Progenitor cell of endocrine pancreas (in vitro differentiated cells): ENCODE measurements at places on chromosomes 5 and 9.

DNA sequence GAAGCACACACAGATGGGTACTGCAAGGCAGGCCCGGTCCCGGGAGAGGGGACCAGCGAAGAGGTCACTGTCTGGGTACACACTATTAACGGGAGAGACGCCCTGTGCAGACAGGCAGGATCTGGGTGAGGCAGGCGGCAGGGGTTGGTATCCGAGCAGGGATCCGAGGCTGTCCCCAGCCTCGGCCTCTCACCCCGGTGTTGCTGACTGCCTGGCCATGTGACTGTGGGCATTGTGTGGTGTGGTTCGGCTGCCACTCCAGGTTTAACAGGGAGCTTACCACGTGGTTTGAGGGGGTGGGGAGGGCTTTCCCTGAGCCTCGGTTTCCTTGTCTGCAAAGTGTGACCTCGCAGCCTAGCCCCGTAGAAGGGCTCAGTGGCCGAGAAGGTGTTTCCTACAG, 11.1 kb upstream of the RALGDS start:
- DNase-seq: no peak
- peak overlapping the region; percentile 33 for H3K27ac ChIP-seq
- H3K27me3 ChIP-seq: no peaks in the 10 kb centered on the region
- no peak overlapping the region for H3K4me3 ChIP-seq
- H3K4me1 ChIP-seq: peaks cover 16% of the 10 kb centered on the region

- DNase-seq: no peak
- peak overlapping the region; percentile 51 for H3K4me3 ChIP-seq
- H3K27me3 ChIP-seq: no peaks in the 10 kb centered on the region
- H3K36me3 ChIP-seq: no peaks in the 10 kb centered on the region
- no peak overlapping the region for H3K27ac ChIP-seq
- H3K4me1 ChIP-seq: peaks cover 37% of the 10 kb centered on the region
These were observed 1.4 kb upstream of the DAB2 start for GRCh38 chr5:39426051-39426745.

GRCh38 chr9:35511453-35511852, 21.5 kb downstream of the RUSC2 start:
- H3K4me1 ChIP-seq: peaks cover 5% of the 10 kb centered on the region
- H3K4me3 ChIP-seq: no peak overlapping the region
- H3K27me3 ChIP-seq: no peaks in the 10 kb centered on the region
- H3K27ac ChIP-seq: no peak overlapping the region
- H3K36me3 ChIP-seq: no peaks in the 10 kb centered on the region

DNA sequence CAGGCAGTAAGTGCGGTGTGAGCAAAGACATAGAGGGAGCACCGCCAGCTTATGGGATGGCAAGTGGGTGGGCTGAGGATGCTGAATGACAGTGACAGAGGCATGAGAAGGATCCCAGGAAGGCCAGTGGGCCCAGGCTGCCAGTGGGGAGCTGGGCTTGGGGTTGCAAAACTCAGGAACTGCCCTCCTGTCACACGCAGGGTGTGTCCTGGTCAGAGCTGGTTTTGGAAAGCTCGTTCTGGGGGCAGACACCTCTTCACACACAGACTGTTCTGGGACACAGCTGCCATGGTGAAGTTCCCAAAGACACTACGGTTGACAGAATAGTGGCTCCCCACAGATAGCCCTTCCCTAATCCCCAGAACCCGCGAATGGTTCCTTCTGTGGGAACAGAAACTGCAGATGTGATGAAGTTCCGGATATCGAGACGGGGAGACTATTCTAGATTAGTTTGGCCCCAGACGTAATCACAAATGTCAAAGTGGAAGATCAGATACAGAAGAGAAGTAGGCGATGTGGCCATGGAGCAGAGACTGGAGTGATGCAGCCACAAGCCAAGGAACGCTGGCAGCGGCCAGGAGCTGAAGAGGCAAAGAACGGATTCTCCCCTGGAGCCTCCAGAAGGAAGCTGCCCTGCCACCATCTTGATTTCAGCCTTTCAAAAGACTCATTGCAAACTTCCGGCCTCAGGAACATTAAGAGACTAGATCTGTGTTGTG, 159.0 kb downstream of the COL23A1 start:
- DNase-seq: no peak
- H3K36me3 ChIP-seq: no peaks in the 10 kb centered on the region
- H3K27ac ChIP-seq: no peak overlapping the region
- H3K27me3 ChIP-seq: peaks cover 38% of the 10 kb centered on the region

GRCh38 chr5:2801577-2802525, 50.4 kb upstream of the IRX2 start:
- peak overlapping the region; percentile 62 for H3K27ac ChIP-seq
- H3K4me3 ChIP-seq: no peak overlapping the region
- no peaks in the 10 kb centered on the region for H3K36me3 ChIP-seq
- peaks cover 2% of the 10 kb centered on the region for H3K4me1 ChIP-seq
- H3K27me3 ChIP-seq: peaks cover 95% of the 10 kb centered on the region

GRCh38 chr5:94440015-94440414, 178.4 kb downstream of the KIAA0825 start:
- H3K27me3 ChIP-seq: no peaks in the 10 kb centered on the region
- no peak for DNase-seq
- peaks cover 9% of the 10 kb centered on the region for H3K4me1 ChIP-seq
- no peak overlapping the region for H3K27ac ChIP-seq
- H3K36me3 ChIP-seq: peaks cover 4% of the 10 kb centered on the region

- H3K27ac ChIP-seq: no peak overlapping the region
- H3K27me3 ChIP-seq: peaks cover 77% of the 10 kb centered on the region
- no peaks in the 10 kb centered on the region for H3K36me3 ChIP-seq
- no peak overlapping the region for H3K4me3 ChIP-seq
- H3K4me1 ChIP-seq: peaks cover 10% of the 10 kb centered on the region
- DNase-seq: no peak
These were observed 157.6 kb upstream of the KLF4 start for GRCh38 chr9:107647141-107647540.

- no peaks in the 10 kb centered on the region for H3K27me3 ChIP-seq
- H3K27ac ChIP-seq: no peak overlapping the region
- H3K4me3 ChIP-seq: no peak overlapping the region
- H3K36me3 ChIP-seq: peaks cover 5% of the 10 kb centered on the region
These were observed 81.8 kb downstream of the RFX3 start for GRCh38 chr9:3444016-3444415.

GRCh38 chr9:89978185-89978584, 373.4 kb downstream of the GADD45G start:
- DNase-seq: no peak
- H3K4me1 ChIP-seq: no peaks in the 10 kb centered on the region
- no peak overlapping the region for H3K4me3 ChIP-seq
- peaks cover 23% of the 10 kb centered on the region for H3K27me3 ChIP-seq
- no peak overlapping the region for H3K27ac ChIP-seq
